MCF 10A (cell line): ENCODE measurements at places on chromosomes 2 and 18. TPM values are rescaled to one million over a fixed set of nuclear protein-coding genes. Genes with fewer than 3 reads are reported as not detected.

Gene ESCO1
- 18.8 and 19.2 TPM in 2 replicates for total RNA-seq

DNA sequence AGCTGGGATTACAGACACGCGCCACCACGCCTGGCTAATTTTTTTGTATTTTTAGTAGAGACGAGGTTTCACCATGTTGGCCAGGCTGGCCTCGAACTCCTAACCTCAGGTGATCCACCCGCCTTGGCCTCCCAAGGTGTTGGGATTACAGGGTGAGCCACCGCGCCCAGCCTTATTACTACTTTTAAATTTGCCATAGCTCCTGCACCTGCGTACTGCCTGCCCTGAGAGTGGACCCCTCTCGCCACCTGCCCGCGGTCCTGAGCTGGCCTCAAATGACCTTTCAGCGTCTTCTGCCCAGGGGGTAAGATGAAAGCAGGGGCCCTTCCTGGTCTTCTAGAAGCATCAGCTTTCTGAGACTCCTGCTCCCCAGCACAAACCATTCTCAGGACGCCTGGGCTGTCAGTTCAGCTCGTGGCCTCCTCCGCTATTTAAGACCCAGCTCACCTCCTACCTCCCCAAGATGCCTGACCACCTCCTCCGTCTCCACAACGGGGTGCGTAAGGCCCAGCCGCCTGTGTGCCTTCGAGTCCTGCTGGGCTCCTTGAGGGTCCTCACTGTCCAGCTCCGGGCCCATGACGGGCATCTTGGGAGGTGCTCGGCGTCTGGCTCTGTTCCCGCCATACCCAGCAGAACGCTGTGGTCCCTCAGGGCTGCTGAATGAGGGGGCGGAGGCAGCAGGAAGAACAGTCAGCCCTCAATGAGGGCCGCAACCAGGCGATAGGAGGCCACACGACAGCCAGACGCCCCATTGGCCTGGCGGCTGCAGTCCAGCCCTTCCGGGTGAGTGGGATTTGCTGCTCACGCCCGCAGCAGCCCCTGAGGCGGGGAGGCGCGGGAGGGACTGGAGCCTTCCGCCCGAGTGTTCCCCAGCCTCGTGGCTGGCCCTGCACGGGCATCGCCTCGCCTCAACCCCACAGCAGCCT, 266.6 kb downstream of the TFCP2L1 start:
- no peak for DNase-seq
- H3K4me1 ChIP-seq, result no peaks in the 10 kb centered on the region
- H3K27ac ChIP-seq, result no peak overlapping the region
- H3K36me3 ChIP-seq, result no peaks in the 10 kb centered on the region
- peaks cover 24% of the 10 kb centered on the region for H3K27me3 ChIP-seq
- H3K4me3 ChIP-seq, result no peak overlapping the region

GRCh38 chr18:59717291-59717690, 20.1 kb upstream of the CCBE1 start:
- DNase-seq, result no peak
- H3K4me3 ChIP-seq, result no peak overlapping the region
- H3K27me3 ChIP-seq, result no peaks in the 10 kb centered on the region
- no peak overlapping the region for H3K27ac ChIP-seq

DNA sequence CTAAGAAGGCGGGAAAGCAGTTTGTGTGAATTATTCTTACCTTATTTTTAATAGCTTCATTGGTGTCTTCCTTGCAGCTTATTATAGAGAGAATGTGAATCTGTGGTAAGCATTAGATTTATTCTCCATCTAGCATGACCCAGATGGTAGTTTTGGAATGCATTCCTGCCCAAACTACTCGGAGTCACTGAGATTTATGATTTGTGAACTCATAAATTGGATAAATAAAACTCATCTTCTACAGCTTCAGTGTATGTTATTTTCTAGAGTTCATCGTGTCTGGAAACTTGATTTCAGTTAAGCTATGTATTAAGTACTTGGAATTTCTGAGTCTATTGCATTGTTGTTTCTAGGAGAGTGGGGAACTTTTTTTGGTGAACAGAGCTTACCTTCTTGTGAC, 170.5 kb downstream of the FAM210A start:
- DNase-seq, result no peak

GRCh38 chr2:28557389-28558131, 61.7 kb downstream of the PLB1 start:
- no peaks in the 10 kb centered on the region for H3K36me3 ChIP-seq
- H3K4me1 ChIP-seq, result peaks cover 2% of the 10 kb centered on the region
- no peak for DNase-seq
- H3K4me3 ChIP-seq, result no peak overlapping the region
- no peak overlapping the region for H3K27ac ChIP-seq

- H3K27me3 ChIP-seq, result no peaks in the 10 kb centered on the region
- H3K36me3 ChIP-seq, result no peaks in the 10 kb centered on the region
- DNase-seq, result no peak
- H3K4me1 ChIP-seq, result peaks cover 5% of the 10 kb centered on the region
- H3K27ac ChIP-seq, result no peak overlapping the region
- no peak overlapping the region for H3K4me3 ChIP-seq
Observed at GRCh38 chr18:3748086-3748485, 298.1 kb downstream of the TGIF1 start.

Gene TRABD2A
- 17.3 and 20.0 TPM in 2 replicates for total RNA-seq

DNA sequence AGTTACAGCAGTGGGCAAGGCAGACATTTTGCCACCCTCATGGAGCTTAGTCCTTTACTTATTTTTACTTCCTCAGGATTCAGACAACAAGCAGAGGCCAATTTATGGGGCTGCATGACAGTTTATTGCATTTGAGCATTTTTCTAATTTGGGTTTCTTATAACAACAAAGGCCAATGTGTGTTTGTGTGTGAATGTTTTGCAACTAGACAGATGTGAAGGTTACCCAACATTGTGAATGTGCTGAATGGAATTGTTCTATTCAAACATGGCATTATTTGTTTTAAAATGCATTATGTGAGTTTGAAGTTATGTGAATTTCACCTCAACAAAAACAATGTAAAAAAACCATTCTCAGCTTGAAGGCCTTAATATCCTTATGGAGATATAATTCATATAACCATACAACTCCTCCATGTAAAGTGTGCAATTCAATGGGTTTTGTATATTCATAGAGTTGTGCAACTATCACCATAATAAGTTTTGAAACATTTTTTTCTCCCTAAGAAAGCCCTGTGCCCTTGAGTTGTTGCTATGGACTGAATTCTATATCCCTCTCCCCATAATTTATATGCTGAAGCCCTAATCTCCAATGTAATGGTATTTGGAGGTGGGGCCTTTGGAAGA, 57.3 kb downstream of the CCDC195 start:
- no peaks in the 10 kb centered on the region for H3K27me3 ChIP-seq
- no peak overlapping the region for H3K4me3 ChIP-seq
- H3K4me1 ChIP-seq, result peaks cover 4% of the 10 kb centered on the region

- no peak for DNase-seq
- no peaks in the 10 kb centered on the region for H3K4me1 ChIP-seq
Observed at GRCh38 chr2:153499439-153499838, 20.9 kb upstream of the RPRM start.

DNA sequence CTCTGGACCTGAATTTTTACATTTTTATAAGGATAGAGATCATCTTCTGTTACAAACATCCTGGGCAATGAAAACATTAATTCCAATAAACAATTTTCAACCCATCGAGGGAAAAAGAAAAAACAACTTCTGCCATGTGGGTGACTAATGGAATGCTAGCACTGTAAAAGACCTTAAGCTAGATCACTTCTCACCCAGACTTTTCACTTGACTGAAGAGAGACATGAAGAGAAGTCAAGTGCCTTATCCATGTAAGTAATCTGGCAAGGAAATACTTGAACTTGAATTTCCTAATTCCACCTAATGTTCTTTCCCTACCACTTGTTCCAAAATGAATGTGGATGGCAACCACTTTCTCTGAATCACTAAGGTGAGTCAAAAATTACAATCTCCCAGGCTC, 98.3 kb upstream of the ACVR1C start:
- peak overlapping the region; percentile 7 for H3K27ac ChIP-seq
- no peaks in the 10 kb centered on the region for H3K27me3 ChIP-seq
- H3K4me1 ChIP-seq, result no peaks in the 10 kb centered on the region

GRCh38 chr2:7771781-7772180, 854.6 kb downstream of the RNF144A start:
- H3K27ac ChIP-seq, result no peak overlapping the region
- no peaks in the 10 kb centered on the region for H3K36me3 ChIP-seq
- H3K4me1 ChIP-seq, result peaks cover 14% of the 10 kb centered on the region
- no peaks in the 10 kb centered on the region for H3K27me3 ChIP-seq
- no peak for DNase-seq

Gene CD207
- not detected in 2 replicates for total RNA-seq

Gene LMAN1
- total RNA-seq, result 168 and 227 TPM in 2 replicates

DNA sequence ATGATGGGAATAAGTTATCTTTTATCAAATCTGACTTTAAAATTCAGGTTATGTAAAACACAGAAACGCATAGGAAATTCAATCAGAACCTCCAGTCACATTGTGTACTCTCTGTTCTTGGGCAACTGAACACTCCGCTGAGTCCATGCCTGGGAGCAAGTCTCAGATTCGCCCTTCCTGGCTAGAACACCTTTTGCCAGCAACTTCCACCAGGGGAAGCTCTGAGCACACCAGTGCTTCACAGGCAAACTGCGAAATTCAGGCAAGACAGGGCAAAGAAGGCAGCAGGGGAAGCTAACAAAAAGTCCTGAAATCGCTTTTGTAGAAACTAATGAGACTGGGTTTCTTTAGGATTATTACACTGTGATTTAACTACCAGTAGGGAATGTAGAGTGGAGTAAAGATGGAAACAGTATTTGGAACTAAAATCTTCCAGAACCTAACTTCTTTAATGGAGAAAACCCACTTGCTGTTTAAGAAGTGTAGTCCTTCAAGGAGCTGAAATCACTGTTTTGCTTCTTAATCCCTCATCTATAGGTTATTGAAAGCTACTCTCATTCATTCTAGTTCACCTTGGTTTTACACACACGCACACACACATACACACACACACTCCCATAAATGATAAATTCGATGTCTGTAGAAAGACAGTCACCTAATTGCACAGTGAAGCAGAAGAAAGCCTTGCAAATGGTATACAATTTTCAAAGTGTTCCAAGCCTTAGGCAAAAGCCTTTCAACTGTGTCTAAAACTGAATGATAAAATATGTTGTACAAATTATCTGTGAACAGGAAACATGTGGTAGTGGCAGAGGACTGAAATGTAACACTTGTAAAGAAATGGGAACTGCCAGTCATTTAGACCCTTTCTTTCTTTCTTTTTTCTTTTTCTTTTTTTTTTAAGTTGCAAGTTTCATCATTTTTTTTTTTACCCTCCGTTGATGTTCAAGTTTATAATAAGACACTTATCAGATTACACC, 214.5 kb downstream of the TMEM182 start:
- no peak overlapping the region for H3K27ac ChIP-seq
- peaks cover 7% of the 10 kb centered on the region for H3K4me1 ChIP-seq
- peak; percentile 78 for DNase-seq
- H3K36me3 ChIP-seq, result no peaks in the 10 kb centered on the region
- no peaks in the 10 kb centered on the region for H3K27me3 ChIP-seq

DNA sequence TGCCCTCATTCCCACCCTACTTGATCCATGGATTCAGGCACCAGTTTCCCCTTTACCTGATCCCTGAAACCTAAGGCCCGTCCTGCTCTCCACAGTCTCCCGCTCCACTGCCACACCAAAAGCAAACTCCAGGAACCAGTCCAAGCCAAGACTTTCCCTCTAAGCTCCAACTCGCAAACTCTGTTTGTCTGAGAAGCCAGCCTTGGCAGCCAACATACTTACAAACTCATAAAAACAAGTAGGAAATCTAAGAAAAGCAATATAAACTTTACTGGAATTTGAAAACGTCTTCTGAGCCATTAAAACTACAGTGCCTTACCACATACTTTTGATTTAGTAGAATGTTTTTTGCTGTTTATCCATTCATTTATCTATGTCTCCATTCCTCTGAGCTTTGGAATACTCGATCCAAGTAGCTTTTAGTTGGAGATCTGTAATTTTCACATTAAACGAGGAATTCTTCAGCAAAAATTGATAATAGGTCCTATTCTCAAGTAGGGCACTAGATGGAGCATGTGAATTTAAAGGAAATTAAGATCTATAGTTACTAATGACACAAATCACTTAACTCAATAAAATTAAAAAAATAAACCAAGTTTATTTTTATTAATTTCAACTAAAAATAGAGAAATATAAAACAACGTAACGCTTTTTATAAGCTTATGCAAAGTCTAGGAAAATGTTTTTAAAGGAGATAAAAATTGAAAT, 199.7 kb downstream of the MYO3B start:
- H3K4me1 ChIP-seq, result peaks cover 17% of the 10 kb centered on the region
- no peak overlapping the region for H3K4me3 ChIP-seq
- no peaks in the 10 kb centered on the region for H3K36me3 ChIP-seq
- H3K27ac ChIP-seq, result no peak overlapping the region
- no peak for DNase-seq

- no peak overlapping the region for H3K4me3 ChIP-seq
- no peak for DNase-seq
- no peaks in the 10 kb centered on the region for H3K36me3 ChIP-seq
- H3K27ac ChIP-seq, result no peak overlapping the region
Observed at GRCh38 chr18:62788876-62789275, 73.5 kb downstream of the PHLPP1 start.

Gene PIEZO2
- 0.49 and 0.93 TPM in 2 replicates for total RNA-seq
